Heart right ventricle (tissue), 16 donors: ENCODE measurements at places on chromosomes 1 and 21. TPM values are rescaled to one million over a fixed set of nuclear protein-coding genes. Genes with fewer than 3 reads are reported as not detected.

GRCh38 chr1:212678456-212679410 is 20.9 kb downstream of the BATF3 start:
- no peaks in the 10 kb centered on the region for H3K4me1 ChIP-seq
- no peak overlapping the region for H3K27ac ChIP-seq
- no peaks in the 10 kb centered on the region for H3K36me3 ChIP-seq
- DNase-seq, result no peak
- H3K27me3 ChIP-seq, result peaks cover 3% of the 10 kb centered on the region
- H3K4me3 ChIP-seq, result no peak overlapping the region

GRCh38 chr21:38852278-38852677 is 46.5 kb downstream of the ETS2 start:
- no peaks in the 10 kb centered on the region for H3K36me3 ChIP-seq
- H3K27me3 ChIP-seq, result no peaks in the 10 kb centered on the region
- peaks cover 44% of the 10 kb centered on the region for H3K4me1 ChIP-seq
- DNase-seq, result no peak

DNA sequence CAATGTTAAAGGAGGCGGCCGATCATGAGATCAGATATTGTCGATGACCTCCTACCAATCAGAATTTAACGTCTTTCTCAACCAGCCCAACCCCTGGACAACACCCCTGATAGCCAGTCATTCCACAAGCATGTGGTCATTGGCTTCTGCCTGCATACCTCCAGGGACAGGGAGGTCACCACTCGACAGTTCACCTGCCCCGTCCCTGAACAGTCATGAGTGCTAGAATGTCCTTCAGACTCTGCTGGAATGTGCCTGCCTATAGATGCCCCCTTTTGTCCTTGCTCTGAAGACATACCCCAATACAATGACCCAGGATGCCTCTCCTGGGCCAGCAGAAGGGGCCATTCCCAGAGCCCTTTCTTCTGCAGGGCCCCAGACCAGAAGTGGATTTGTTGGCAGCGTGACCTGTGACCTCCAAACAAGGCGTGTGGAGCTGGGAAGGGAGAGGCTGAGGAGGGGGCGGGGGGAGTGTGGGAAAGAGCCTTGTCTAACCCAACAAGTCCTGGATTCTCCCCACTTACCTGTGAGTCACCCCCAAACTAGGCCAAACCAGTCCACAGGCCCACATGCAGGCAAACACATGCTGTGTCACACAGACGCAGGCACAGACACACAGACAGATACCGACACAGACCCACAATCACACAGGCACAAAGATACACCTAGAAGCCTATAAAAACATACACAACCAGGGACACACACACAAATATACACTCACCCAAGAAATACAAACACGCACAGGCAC is 2.2 kb downstream of the CRYBG2 start:
- H3K27me3 ChIP-seq, result peaks cover 25% of the 10 kb centered on the region
- H3K36me3 ChIP-seq, result no peaks in the 10 kb centered on the region
- DNase-seq, result no peak
- no peak overlapping the region for H3K4me3 ChIP-seq

DNA sequence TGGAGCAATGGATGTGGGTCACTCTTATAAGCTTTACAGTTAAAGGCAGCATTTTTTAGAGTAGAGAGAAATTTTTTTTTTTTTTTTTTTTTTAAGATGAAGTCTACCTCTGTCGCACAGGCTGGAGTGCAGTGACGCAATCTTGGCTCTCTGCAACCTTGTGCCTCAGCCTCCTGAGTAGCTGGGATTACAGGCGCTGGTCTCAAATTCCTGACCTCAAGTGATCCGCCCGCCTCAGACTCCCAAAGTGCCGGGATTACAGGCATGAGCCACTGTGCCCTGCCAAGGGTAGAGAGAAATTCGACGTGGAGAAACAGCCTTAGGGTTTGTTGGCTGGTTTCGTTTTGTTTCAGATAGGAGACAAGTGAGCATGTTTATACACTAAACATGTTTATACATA is 594.2 kb upstream of the ADAMTS5 start:
- H3K36me3 ChIP-seq, result no peaks in the 10 kb centered on the region
- no peak overlapping the region for H3K4me3 ChIP-seq
- no peaks in the 10 kb centered on the region for H3K4me1 ChIP-seq

- H3K27ac ChIP-seq, result no peak overlapping the region
- no peaks in the 10 kb centered on the region for H3K36me3 ChIP-seq
- no peaks in the 10 kb centered on the region for H3K27me3 ChIP-seq
- H3K4me1 ChIP-seq, result peaks cover 1% of the 10 kb centered on the region
These were observed 86.2 kb downstream of the TTC3 start for GRCh38 chr21:37159053-37159776.

DNA sequence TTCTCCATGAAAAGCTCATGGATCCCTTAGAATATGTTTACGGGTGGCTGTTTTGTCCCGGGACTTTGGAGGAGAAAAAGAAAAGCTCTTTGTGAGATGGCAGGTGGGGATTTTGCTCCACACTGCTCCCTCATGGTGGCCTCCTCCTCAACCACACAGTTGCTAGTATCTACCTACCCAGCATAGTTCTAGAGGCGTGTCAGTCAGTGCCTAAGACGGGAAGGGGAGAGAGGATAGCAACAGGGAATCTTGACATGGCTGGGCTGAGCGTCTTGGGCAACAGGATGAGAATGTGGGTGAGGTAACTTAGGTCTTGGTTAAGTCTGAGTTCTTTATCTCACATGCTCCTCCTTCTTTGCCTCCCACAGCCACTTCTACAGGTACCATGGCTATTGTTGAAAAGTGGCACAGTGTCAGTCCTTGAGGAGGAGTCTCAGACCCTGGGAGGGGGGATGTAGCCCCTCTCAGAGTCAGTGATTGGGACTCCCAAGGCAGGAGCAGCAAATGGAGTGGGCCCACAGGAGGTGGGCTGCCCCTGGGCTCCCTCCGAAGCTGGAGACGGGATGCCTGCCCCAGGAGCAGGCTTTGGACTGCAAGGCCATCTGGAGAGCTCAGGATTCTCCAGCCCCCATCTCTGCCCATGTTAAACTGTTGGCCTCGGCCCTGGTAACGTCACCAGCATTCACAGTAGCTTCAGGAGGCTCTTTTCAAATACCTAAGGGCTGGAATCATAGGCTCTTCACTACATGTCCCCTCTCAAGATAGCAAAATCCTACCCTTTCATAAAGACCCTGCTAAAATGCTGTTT is 75.4 kb downstream of the TENT5C start:
- H3K36me3 ChIP-seq, result no peaks in the 10 kb centered on the region
- H3K27me3 ChIP-seq, result no peaks in the 10 kb centered on the region

GRCh38 chr1:203057911-203058675 is 27.7 kb downstream of the MYOG start:
- H3K4me1 ChIP-seq, result peaks cover 9% of the 10 kb centered on the region
- no peaks in the 10 kb centered on the region for H3K36me3 ChIP-seq
- no peak overlapping the region for H3K27ac ChIP-seq
- DNase-seq, result no peak
- H3K4me3 ChIP-seq, result no peak overlapping the region
- no peaks in the 10 kb centered on the region for H3K27me3 ChIP-seq

DNA sequence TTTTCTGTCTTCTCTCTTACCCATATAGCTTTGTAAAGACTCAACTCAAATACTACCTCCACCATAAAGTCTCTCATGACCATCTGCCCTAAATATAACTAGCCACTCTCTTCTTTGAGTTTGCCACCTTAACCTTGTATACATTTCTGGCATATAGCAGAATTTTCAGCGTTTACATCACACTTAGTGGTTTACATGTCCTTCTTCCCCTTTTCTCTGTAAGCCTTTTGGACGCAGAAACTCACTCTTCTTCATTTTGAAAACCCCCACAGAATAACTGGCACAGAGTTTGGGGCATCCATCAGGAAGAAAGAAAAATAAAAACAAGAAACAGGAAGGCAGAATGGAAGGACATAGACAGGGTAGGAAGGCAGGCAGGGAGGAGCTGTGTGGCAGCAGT is 131.8 kb upstream of the DUSP10 start:
- H3K4me3 ChIP-seq, result no peak overlapping the region
- H3K36me3 ChIP-seq, result no peaks in the 10 kb centered on the region
- H3K4me1 ChIP-seq, result no peaks in the 10 kb centered on the region
- no peak for DNase-seq
- H3K27ac ChIP-seq, result no peak overlapping the region

DNA sequence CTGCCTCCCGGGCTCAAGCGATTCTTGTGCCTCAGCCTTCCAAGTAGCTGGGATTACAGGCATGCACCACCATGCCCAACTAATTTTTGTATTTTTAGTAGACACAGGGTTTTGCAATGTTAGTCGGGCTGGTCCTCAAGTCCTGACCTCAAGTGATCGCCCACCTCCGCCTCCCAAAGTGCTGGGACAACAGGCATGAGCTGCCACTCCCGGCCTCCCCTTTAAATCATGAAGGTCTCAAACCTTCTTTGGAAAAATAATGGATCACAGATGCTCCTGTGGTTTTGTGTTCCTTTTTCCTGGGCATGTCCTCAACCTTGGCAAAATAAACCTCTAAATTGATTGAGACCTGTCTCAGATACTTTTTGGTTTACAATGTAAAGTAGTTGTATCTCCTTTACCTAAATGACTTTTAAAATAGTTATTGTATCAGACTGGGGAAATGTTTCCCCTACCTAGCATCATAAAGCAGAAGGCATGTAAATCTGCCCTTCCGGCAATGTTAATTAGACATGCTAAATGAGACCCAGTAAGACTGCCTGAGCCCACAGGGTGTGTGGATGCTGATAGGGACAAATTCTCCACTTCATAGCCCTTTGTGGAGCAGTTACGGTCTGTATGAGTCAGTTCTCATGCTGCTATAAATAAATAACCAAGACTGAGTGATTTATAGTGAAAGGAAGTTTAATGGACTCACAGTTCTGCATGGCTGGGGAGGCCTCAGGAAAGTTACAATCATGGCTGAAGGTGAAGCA is 27.8 kb downstream of the CBR1 start:
- no peaks in the 10 kb centered on the region for H3K36me3 ChIP-seq
- H3K27me3 ChIP-seq, result peaks cover 10% of the 10 kb centered on the region
- no peaks in the 10 kb centered on the region for H3K4me1 ChIP-seq
- DNase-seq, result no peak
- H3K27ac ChIP-seq, result no peak overlapping the region
- H3K4me3 ChIP-seq, result no peak overlapping the region

DNA sequence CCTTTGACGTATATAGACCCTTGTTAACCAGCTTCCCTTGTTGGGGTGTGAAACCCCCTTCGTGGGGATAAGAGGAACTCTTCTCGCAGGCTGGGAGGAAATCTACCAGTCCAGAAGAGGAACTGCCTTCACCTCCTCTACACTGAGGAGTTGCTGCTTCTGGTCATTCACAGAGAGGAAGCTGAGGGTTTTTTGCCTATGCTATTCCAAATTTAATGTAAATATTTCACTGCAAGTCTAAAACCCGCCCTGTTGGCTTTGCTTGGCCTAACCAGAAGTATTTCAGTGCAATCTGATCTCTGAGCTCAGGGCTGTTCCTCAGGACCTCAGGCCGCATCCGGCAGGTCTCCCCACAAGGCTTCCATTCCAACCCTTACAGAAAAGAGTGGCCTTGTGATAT is 150.1 kb downstream of the HIVEP3 start:
- DNase-seq, result no peak
- H3K27me3 ChIP-seq, result no peaks in the 10 kb centered on the region
- H3K4me1 ChIP-seq, result peaks cover 21% of the 10 kb centered on the region
- no peak overlapping the region for H3K27ac ChIP-seq
- H3K36me3 ChIP-seq, result no peaks in the 10 kb centered on the region
- no peak overlapping the region for H3K4me3 ChIP-seq

DNA sequence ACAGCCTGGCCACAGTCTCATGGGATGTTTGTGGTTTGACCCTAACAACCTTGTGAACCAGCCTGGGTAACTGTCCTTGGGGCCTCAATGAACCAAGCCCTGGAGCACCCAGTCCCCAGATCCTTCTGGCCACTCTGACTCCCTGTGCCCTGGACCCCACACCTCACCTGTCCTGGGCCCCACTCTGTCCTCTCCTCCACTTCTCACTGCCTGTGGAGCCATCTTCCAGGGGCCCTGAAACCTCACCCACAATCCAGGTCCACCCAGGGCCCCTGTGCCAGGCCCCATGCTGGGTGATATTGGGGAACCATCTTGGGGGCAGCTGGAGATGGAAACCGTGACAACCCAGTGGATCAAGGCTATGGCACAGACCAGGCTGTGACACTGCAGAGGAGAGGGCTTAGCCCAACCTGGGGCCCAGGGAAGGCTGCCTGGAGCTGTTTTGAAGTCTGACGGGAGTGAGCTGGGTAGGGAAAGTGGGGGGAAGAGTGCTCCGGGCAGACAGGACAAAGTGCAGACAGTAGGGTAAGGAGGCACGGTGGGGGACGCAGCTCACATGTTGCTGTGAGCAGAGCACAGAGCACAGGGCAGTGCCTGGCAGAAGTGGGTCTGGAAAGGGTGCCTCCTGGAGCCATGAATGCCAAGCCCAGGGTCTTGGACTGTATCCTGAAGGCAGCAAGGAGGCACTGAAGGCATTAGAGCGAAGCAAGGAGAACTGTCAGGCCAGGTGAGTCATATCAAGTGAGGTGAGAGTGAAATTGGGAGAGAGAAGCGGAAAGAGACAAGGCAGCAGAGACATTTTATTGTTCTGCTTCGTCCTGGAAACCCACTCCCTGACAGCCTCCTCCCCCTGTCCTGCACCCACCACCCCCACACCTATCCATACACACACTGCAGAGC is 12.1 kb upstream of the LRP8 start:
- H3K4me3 ChIP-seq, result no peak overlapping the region
- H3K27ac ChIP-seq, result no peak overlapping the region
- H3K4me1 ChIP-seq, result no peaks in the 10 kb centered on the region
- peaks cover 6% of the 10 kb centered on the region for H3K27me3 ChIP-seq
- DNase-seq, result no peak

DNA sequence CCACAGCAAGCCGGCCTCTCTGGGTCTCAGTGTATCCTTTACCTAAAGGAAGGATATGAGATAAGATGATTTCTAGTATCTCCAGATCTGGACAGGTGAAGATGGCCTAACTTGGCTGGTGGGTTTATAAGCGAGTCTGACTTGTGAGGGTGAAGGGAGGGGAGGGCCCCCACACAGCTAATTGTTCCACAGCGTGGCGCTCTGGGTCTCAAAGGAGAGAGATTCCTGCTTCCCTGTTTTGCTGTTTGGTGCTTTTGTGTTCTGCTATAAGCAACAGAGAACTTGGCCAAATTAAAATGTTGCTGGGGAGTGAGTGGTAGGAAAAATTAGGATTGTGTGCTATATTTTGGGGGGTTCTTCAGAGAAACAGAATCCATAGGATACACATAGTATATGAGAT is 28.9 kb upstream of the NLRP3 start:
- no peak overlapping the region for H3K4me3 ChIP-seq
- H3K27me3 ChIP-seq, result peaks cover 2% of the 10 kb centered on the region
- no peaks in the 10 kb centered on the region for H3K36me3 ChIP-seq
- H3K27ac ChIP-seq, result peak overlapping the region; percentile 1
- H3K4me1 ChIP-seq, result no peaks in the 10 kb centered on the region

GRCh38 chr1:166814611-166815010 is 24.7 kb upstream of the POGK start:
- no peak for DNase-seq
- no peak overlapping the region for H3K4me3 ChIP-seq
- no peak overlapping the region for H3K27ac ChIP-seq
- H3K4me1 ChIP-seq, result peaks cover 6% of the 10 kb centered on the region
- no peaks in the 10 kb centered on the region for H3K27me3 ChIP-seq

Gene MAP3K21
- 0.17 TPM for total RNA-seq

Gene CFHR4
- total RNA-seq, result not detected

Gene NBPF6
- total RNA-seq, result not detected

Gene ECM1
- 5.8 TPM for total RNA-seq

Gene C21orf91
- total RNA-seq, result 11.7 TPM

Gene ZFYVE9
- total RNA-seq, result 15.7 TPM

Gene LCE2A
- not detected for total RNA-seq

Gene ABCG1
- 14.1 TPM for total RNA-seq

Gene CEP170
- 65.4 TPM for total RNA-seq

Gene PLA2G2C
- total RNA-seq, result not detected

Gene AKT3
- 16.2 TPM for total RNA-seq

Gene ASTN1
- 0.45 TPM for total RNA-seq

Gene PMF1
- 72.3 TPM for total RNA-seq
